ENCODE measurements at places on chromosomes 5 and 9.

DNA sequence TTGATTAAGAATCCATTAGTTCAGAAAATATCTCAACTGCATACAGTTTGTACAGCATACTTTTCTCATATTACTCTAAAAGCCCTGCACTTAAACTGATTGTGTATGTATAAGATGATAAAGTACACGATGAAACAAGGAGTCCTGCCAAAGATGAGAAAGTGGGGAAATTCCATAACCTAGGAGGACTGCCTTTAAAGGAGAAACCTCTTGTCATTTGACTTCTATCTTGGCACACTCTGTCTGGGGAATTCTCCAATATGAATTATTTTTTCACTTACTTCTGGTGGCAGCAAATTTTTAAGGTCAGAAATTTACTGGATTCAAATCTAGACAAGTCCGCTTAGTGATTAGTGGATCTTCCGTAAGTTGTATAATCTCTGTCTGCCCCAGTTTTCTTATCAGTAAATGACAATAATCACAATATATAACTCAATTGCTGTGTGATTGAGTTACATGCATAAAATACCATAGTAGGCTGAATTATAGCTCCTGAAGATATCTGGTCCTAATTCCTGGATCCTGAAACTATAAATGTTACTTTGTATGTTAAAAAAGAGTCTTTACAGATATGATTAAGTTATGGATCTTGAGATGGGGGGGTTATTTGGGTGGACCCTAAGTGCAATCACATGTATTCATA, 17.0 kb upstream of the ISOC1 start:
- no peak for DNase-seq

DNA sequence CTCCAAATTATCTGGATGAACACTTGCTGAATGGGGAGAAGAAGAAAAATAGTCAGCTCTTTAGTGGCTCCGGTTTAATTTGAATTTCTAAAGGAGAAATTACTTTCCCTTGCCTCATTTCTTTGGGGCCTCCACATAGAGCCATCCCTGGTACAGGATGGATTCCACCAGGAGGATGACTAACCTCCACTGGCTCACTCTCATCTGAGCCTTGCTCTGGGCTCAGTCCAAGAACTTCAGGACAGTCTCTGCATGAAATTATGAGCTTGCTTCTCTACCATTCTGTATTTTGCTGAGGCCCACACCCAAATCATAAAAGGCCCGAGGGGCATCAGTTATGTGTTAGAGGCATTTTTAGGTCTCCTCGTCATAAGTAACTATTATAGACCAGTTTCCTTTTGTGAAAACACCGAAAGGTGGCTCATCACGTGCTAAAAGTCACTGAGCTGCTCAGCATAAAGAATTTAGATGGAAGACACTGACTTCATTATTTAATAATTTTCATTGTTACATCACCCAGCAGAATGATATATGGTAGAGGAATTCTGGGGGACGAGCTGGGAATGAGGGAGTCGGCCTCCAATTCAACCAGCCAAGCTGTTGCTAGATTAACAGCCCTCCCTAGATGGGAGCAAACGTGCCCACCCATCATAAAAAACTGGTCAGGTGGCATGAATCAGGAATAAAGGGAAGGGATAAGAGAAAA, 222.1 kb downstream of the TARS1 start:
- no peak for DNase-seq

GRCh38 chr5:147454996-147455677, 54.7 kb downstream of the DPYSL3 start:
- no peak for DNase-seq

GRCh38 chr5:91281401-91281800, 101.7 kb downstream of the ARRDC3 start:
- DNase-seq, result no peak

DNA sequence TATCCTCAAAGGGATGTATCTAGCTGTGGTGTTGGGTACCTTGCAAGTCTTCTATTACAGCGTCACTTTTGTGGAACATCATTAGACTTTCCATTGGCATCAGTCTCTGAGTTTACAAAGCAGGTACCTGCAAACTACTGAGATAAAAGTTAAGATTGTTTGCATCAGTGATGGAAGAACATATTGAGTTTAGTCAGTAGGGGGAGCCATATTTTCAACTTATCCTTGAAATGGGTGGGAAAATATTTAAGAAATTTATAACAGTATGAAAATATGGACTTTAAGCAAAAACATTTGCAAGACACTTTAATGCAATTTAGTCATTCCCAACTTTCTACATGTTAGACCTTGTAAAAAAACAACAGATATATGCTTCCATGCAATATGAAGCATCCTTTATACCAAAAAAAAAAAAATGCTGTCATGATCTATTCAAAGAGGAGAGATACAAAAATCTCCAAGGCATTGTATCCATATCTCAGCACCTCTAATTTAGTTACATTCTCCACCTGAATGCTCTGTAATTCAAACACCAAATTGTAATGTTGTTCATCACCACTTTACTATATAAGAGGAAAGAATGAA, 98.6 kb upstream of the ADAMTS19 start:
- peak; percentile 2 for DNase-seq

DNA sequence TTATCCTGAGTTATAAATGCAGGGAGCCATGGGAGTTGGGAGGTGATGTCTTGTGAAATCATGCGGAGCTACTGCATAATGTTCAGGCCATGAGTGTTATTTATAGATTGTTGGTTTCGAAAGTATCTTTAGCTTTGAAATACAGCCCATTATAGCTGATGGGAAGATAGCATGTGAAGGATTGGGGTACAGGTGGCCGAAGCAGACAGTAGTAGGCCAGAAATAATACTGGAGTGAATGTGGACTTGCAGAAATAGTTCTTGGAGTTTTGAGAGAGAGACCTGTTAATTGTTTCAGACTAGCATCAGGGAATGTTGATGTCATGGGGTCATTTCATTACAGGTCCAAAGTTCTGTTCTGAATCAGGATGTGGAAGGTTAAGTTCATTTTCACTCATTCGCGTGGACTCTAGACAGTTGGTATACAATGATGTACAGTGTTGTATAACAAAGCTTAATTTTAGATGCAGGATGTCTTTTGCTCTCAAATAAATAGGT, 3.8 kb downstream of the ATP6V1G1 start:
- no peak for DNase-seq

DNA sequence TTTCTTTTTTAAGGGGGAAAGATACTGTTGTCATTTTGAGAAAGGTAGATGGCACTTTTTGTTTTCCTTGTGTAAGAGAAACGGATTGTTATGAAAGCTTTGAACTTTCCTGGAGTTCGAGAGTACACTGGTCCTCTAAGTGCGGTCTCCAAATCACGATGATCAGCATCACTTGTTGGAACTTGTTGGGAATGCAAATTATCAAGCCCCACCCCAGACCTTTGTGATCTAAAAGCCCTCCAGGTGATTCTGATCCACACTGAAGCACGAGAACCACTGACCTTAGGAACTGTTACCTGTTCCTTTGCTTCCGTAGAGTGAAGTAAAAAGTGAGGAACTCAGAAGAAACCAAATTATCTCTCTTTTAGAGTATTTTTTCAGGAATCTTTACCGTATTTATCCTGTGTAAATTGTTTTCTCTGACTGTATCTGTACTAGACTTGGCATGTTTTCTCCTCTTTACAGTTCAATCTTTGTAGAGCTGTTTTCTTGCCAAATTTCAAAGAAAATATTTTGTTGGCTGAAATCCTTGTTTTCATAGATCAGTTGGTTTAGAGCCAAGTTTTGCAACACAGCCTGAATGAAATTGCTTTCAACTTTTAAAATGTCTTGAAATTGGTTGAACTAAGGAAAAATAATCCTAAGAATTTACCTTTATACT, 4.0 kb downstream of the MAT2B start:
- DNase-seq, result no peak

DNA sequence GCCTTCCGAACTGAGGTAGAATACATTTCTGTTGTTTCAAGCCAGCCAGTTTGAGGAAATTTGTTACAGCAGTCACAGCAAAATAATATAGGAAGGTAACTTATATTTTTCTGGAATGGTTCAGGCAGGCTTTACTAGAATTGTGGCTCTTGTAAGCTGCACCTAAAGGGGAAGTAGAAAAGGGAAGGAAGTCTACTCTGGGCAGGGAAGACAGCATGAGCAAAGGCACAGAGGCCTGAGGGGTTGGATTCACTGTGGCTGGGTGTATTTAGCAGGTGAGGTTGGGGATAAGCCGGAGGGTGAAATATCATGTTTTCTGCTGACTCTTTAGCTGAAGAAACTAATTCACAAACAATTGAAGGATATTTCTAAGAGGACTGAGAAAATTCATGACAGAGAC, 183.5 kb downstream of the GAS1 start:
- DNase-seq, result peak; percentile 45

All from KBM-7 (cell line).